ENCODE measurements at places on chromosomes 12 and 14.

GRCh38 chr14:26959972-26960660, 362.3 kb upstream of the NOVA1 start:
- DNase-seq, result no peak

GRCh38 chr12:132161796-132162507, 17.7 kb downstream of the NOC4L start:
- DNase-seq, result no peak

DNA sequence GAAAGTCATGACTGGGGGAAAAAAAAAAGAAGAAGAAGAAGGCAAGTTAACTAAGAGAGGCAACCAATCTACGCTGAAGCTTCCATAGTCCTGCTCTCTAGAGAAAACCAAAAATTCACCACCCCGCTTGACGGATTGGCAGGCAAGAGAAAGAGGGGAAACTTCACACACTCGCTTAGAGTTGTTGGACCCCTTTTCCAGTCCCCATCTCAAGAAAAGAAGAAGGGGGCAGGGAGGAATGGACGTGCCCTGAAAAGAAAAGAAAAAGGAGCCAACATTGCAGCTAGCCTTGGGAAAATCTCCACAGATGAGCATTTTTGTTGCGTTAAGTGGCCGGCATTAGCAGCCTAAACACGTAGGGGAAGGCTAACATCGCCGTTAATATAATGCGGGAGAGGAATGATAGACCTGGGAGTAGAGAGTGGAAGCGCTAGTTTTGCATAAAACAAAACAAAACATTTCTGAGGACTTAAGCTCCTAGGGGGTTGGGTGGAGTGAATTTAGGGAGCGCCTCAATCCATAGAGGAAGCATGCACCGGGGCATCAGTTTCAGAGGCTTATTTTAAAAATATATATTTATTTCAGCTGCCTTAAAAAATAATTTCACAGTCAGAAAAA, 11.3 kb upstream of the FOXG1 start:
- no peak for DNase-seq

DNA sequence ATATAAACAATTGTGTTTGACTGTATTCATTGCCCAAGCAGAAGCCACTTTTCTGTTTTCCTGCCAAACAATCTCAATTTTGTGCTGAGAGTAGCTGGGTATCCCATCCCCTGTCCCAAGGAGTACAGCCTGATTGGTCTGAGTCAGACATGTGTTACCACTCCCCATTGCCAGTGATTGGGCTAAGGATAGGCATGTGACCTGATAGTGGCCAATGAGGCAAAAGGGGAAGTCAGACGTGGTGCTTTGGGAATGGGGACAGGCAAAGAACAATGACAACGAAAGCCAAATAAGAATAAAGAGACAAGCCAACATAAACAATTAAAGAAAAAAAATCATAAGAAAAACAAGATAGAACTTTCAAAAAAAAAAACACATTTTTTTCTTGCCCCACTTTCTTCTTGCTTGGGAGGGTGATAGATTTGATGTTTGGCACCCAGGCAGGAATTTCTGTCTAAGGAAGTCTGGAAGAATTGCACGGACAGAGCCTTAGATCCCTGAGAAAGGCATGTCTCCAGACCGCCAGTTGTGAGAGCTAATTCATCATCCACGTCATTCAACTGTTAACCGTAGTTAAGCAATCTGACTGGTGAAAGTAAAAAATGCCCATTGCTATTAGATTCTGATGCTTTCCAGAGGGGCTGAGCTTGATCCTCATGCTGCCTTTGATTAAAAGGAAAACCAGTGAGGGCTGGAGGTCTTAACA, 626.6 kb upstream of the TMEM132C start:
- no peak for DNase-seq

DNA sequence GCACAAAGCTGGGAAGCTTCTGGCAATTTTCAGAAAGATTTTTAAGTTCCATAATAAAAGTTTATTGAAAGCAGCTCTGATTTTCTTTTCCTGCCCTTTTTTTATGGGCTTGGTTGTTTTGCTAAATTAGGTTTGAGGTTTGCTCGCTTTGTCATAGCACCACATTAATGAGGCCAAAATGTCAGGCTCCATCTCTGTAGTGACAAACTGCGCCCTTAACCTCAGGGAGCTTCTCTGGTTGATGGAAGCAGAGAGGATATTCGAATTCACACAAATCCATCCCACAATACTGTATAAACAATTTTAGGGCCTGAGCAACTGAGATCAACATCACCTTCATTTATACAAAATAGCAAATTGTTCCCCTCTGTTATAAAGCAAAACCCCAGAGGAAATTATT, 342.6 kb upstream of the TMPO start:
- no peak for DNase-seq

GRCh38 chr12:97758586-97758985, 296.0 kb downstream of the RMST start:
- DNase-seq, result no peak

Measured in activated naive CD4-positive, alpha-beta T cell (primary cell).